GM18507 (cell line): ENCODE measurements at places on chromosomes 6 and 20.
A peak's percentile ranks its signal among the peaks of the same experiment; 100 is the strongest.

DNA sequence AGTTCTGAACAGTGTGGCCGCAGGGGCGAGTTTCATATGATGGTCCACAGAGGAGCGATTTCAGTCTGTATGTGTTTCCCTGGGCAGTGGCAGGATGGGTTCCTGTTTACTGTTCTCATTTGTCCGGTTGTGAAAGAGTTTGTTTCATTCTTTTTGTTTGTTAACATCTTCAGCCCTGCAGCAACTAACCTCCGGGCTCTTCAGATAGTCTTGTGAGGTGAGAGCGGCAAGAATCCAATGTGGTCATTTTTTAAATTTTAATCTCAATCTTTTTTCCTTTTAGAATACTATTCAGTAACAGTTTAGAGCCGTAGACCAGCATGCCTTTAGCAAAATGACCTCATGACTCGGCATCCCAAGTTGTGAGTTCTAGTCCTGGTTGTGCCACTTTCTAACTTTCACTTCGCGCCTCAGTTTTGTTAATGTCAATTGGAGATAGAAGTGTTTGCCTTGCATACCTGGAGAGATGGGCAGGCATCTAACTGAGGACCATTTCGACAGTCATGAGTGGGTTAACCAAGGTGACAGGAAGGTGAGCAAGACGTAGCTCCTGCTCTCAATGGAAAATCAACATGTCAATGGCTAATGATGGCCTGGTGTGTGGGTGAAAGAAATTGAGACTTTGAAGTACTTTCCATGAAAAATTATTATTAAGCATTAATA, 38.5 kb upstream of the PXDC1 start:
- no peak for DNase-seq

- DNase-seq = no peak
These were observed 189.1 kb downstream of the BMP2 start for GRCh38 chr20:6956574-6956973.

DNA sequence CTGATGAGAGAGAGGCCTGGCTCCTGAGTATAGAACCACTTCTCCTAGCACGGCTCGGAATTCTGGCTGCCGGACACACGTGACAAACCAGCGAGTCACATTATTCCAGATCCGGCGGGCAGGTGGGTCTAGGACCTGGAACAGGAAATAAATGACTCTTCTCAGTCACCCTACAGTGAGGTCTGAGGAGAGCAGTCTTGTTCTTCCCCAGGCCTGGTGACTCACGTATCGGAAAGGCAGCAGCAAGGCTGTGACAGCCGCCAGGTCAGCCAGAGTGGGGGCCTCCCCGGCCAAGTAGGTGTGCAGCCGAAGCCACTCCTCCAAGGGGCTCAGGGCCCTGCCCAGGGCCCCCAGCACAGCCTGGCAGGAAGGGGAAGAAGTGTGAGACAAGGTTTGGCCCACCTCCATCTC, 2.8 kb downstream of the VARS1 start:
- DNase-seq = no peak

DNA sequence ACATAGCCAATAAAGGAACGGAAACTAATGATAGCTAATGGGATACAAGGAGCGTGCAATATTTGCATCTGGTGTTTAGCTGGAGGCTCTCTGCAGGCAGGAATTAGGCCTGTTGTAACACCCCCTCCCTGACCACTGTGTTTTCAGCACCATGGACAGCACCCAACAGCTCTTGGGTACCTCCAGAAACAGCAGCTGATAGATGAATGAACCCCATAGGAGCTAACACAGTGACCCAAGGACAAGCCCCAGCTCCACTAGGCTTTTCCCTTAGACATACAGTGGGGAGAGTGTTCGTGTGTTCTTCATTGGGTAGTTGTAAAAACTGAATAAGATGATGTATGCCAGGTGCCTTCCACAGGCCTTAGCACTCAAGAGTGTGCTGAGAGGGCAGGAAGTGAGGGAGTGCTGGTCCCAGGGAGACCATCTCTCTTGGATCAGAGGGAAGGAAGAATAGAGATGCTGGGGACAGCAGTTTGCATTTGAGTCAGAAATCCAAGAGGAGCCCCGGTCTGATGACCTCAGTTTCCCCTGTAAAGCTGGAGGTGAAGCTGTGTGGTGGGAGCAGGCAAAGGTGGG, 161.3 kb downstream of the PHACTR3 start:
- no peak for DNase-seq

GRCh38 chr6:47165918-47166317, 123.8 kb upstream of the ADGRF1 start:
- DNase-seq = no peak

DNA sequence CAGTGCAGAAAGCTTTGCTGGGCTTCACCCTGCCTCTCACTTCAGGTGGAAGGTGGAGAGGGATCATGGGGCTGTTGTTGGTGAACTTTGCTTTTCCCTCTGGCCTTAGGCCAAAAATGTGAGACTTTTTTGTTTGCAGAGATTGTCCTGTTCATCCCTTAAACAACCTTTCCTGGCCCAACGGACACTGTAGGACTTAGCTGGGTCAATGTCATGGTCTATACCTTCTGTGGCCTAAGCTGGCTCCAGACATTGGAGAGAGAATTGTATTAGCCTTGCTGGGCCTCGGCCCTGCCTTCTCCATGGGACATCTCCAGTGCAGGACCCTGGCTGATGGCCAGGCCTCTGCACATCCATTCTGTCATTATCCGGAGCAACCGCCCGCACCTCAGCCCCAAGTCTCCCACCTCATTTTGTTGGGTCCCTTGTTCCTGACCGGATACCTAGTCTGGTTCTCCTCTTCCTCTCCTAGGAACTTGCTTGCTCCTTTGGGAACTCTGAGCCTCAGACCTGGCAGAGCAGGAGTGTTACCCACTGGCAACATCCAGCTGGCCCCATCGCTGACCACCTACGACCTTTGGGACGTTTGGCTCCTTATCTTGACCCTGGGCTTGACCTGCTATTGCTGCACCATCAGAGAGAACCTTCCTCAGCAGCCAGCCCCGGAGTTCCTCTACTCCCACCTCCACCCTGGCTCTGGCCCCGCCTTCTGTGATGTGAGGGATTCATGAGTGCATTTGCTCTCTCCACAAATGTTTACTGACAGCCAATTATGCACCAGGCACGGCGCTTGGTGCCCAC, 128.2 kb downstream of the BANF2 start:
- no peak for DNase-seq

- no peak for DNase-seq
These were observed 22.1 kb downstream of the DCBLD1 start for GRCh38 chr6:117504478-117505144.

GRCh38 chr6:143707697-143708096, 29.9 kb downstream of the PHACTR2 start:
- DNase-seq = no peak

DNA sequence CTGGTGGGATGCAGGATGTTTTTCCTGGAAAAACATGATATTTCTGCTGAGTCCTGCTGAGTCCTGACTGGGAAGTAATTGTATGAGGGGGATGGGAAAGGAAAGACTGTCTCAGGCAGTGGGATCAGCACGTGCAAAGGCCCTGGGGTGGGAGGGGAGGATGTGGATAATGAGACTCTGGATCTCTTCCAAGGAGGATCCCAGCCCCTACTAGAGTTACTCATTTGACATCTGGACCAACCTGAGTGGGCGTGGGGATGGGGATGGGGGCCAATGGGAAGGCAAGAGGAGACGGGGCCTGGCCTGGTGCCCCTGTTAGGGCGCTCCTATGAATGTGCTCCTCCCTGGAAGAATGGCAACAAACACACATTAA, 73.0 kb downstream of the CD40 start:
- DNase-seq = no peak

DNA sequence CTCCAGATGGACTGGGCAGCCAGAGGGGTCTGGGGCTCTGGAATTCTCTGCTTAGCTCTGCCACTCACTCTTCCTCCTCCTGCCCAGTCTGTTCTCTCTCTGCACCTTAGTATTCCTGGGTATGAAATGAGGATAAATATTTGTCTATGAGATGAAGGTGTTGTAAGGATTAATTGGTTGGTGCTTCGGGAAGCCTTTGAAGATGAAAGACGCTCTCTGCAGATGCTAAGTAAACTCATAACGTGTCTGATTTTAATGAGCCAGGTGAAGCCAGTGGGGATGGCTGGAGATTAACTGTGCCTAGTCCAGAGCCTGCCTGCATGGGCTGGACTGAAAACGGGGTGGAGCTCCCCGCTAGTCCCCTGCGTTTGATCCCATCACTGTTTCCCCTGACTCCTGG, 23.1 kb upstream of the TCP11 start:
- no peak for DNase-seq

- no peak for DNase-seq
These were observed 7.4 kb downstream of the TNFAIP3 start for GRCh38 chr6:137874204-137875057.

GRCh38 chr20:25042531-25043498, 15.1 kb downstream of the ACSS1 start:
- DNase-seq = peak; percentile 65

GRCh38 chr6:90098001-90098531, 198.6 kb downstream of the BACH2 start:
- no peak for DNase-seq
